ENCODE measurements at places on chromosomes 12 and 14.

DNA sequence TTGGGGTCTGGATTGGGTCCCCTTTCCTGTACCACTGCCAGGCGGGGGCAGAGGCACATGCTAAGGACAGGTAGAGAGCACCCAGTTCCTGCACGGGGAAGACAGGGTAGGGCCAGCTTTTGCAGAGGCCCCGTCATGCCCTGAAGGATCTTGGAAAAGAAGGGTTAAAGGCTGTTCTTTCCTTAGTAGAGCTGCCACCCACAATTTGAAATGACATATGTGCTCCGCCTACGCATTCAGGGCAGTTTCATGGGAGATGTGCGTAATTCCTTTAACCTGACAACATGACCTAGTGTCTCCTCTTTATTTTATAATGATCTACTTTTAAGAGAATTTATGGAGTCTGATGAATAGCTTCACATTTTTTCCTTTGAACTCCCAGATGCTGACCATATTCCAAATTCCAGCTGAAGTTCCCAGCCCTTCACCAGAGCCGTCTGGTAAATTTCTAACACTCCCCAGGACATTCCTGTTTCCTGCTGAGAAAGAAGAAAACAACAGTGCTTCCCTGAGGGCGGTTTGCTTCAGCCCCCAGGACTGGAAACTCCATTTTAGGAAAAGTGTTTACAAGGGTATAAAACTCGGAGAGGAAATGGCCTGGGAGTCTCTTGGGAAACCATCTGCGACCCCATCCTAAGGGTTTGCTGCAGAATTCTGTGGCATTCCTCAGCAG lies 58.9 kb upstream of the PLEKHG3 start:
- DNase-seq = no peak

- no peak for DNase-seq
Observed at GRCh38 chr14:63510538-63510937, 32.6 kb downstream of the PPP2R5E start.

GRCh38 chr12:99609455-99610181 lies 37.9 kb upstream of the GARIN6 start:
- DNase-seq = no peak

GRCh38 chr14:69042299-69042698 lies 63.2 kb upstream of the ACTN1 start:
- DNase-seq = no peak

DNA sequence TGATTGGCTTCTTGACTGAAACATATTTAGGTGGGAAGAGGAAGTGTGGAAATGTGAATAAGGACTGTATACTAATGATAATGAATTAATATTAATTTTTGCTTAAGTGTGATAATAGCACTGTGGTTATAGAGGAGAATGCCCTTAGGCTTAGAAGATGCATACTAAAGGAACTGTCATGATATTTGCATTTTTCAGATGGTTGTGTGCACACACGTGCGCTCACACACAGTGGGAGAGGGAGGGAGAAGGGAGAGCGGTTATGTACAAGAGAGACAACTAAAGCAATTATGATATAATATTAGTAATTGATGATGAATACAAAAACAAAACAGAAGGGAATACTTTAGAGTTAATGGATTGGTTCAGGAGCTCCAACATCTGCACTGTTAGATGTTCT lies 54.2 kb downstream of the RCOR1 start:
- DNase-seq = no peak

GRCh38 chr12:49507139-49507538 lies 31.7 kb upstream of the KCNH3 start:
- no peak for DNase-seq

DNA sequence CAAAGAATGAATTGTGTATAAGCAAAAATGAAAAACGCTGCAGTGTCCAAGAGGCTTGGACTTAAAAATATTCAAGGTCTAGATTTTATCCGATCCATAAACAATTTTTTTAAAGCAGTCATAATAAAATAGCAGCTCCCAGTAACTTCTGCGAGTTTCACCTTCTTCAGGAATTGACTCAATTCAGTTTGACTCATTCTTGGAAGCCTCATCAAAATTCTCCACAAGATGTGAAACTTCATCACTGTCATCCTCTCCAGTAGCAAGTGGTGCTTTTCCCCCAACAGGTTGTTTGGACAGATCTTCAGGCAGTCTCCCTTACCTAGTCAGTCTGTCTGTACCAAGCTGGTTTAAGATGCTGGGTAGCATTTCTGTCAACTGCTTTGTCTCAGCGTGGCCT lies 93.5 kb upstream of the FOXG1 start:
- no peak for DNase-seq

- no peak for DNase-seq
Observed at GRCh38 chr12:57695770-57696432, 2.0 kb downstream of the OS9 start.

DNA sequence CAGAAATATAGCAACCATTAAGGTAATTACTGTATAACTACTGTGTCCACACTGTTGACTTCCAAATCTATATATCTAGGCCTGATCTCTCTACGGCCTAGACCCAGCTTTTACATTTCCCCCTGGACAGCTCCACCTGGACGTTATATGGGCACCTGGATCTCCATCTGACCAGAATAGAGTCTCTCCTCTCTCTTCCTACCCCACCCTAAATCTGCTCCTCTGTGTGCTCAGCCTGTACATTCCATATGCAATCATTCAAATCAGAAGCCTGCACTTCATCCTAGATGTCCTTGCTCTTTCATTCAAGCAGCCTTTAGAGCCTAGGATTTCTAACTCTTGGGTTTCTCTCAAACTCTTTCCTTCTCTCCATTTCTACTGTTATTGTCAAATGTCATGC lies 255.0 kb downstream of the PAX9 start:
- DNase-seq = no peak

DNA sequence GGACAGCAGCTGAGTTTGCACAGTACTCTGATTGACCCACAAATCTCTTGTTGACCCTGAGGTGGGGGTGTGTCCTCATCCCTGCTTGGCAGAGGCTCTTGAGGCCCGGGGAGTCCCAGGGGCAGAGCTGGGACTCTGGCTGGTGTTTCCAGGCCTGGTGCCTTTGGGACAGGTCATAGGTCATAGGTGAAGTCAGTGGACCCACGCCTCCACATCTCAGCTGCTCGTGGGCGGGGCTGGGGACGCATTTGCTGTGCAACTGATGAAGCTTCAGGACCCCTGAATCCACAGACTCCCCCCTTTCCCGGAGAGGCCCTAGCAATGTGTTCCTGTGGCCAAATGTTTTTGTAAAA lies 408 bp upstream of the CACNA2D4 start:
- DNase-seq = no peak

DNA sequence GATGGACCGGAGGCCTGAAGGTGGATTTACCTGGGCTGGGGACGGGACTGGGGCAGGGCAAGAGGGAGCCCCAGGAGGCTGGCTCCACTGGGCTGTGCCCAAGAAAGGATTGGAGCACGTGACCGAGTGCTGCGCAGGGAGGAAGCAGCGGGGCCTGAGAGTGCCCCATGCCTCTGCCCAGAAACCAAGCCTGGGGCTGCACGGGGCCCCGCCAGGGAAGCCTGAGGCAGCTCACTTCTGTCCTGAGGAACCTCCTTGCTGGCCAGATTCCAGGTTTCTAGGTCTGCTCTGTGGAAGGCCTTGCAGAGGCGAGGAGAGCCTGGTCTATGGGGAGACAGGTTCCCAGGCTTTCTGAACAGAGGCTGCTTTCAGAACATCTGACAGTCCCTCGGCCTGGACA lies 10.4 kb downstream of the NGB start:
- DNase-seq = no peak

- DNase-seq = no peak
Observed at GRCh38 chr14:28651148-28651547, 115.4 kb upstream of the FOXG1 start.

DNA sequence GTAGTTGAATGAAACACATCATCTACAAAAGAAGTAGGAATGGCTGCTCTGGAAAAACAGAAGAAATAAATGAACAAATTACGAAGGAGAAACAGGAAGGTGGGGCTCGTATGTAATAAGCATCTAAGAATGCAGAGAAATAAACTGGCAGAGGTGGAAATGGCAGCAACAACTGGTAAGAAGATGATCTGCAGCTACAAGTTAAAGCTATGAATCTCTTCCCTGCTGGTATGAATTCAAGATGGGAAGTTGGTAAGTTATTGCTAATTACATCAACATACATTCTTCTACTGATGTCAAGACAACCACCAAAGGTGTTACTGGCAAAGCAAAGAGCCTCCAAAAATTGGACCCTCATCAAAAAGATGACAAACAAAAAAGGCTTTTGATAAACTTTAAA lies 59.8 kb downstream of the HECTD4 start:
- DNase-seq = no peak

DNA sequence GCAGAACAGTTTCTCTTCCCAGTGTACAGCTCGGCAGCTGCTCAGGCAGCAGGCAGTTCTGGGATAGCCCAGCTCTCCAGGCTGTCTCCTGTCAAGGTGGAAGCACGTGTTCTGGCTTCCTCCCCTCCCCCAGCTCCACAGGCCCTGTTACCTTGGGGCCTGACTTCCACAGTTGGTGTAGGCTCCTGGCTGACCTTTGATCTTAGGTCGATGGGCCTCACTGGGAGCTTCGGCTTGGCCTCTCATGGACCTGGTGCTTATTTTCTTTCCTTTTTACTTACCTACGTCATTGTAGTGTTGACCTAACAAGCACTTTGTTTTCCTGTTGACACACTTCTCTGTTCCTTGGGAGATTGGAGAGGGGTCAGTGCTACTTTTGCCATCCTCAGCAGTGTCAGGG lies 17.0 kb downstream of the DLST start:
- DNase-seq = no peak

DNA sequence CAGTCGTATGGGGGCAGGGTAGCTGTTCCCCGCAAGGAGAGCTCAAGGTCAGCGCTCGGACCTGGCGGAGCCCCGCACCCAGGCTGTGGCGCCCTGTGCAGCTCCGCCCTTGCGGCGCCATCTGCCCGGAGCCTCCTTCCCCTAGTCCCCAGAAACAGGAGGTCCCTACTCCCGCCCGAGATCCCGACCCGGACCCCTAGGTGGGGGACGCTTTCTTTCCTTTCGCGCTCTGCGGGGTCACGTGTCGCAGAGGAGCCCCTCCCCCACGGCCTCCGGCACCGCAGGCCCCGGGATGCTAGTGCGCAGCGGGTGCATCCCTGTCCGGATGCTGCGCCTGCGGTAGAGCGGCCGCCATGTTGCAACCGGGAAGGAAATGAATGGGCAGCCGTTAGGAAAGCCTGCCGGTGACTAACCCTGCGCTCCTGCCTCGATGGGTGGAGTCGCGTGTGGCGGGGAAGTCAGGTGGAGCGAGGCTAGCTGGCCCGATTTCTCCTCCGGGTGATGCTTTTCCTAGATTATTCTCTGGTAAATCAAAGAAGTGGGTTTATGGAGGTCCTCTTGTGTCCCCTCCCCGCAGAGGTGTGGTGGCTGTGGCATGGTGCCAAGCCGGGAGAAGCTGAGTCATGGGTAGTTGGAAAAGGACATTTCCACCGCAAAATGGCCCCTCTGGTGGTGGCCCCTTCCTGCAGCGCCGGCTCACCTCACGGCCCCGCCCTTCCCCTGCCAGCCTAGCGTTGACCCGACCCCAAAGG lies 804 bp downstream of the GAPDH start:
- DNase-seq = peak; percentile 60

DNA sequence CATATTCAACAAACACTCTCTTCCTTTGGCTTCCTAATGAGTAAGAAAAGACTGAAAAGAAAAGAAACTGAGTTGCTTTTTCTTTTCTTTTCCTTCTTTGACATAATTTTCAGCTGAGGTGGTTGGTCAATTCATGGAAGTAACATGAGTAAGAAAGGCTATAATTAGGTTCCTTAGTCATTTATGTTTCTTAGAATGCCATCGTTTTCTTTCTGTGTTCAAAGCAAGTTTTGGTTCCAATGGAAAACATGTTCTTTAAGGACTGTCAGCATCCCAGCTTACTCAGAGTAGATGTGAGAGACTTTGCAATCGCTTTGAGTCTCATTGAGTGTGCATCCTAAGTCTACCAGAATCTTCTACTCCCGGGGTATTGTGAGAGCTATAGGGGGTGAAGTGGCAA lies 882.4 kb downstream of the DIO2 start:
- no peak for DNase-seq

- DNase-seq = no peak
Observed at GRCh38 chr12:99852666-99853065, 132.1 kb downstream of the ANKS1B start.

DNA sequence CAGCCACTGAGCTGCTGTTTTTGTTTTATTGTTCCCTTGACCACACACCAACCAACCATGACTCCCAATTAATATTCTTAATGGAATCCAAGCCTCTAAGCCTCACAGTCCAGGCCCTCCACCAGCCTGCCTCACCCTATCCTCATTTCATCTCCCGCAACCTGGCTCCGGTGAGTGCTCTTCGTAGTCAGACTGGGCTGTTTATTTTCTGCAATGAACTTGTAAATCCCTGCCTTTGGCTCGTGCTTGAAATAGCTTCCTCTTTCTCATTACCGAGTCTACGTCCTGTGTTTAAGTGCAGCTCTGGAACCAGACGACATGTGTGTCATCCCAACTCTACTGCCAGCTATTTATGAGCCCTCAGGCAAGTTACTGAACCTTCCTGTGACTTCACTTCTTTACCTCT lies 12.4 kb upstream of the ETFBKMT start:
- no peak for DNase-seq

- no peak for DNase-seq
Observed at GRCh38 chr12:92745856-92746550, 43.2 kb downstream of the PLEKHG7 start.

GRCh38 chr12:92509156-92509738 lies 193.5 kb upstream of the PLEKHG7 start:
- DNase-seq = no peak

DNA sequence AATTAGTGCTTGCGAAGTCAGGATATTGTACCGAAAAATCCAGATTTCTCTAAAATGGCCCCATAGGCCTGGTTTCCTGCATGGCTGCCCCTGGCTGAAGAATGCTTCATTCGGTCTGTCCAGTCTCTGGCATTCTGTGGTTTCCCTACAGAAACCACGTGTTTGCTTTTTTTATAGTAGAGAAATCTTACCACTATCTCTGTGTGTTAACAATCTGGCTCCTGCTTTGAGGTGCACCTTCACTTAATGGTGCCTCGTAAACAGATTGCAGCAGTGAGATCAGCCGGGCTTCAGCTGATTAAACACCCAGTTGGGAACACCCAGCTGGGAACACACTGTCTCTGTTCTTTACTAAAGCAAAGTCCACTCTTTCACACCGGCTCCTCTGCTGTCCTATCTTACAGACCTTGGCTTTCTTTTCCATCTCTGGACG lies 6.7 kb upstream of the DNAAF2 start:
- DNase-seq = no peak

DNA sequence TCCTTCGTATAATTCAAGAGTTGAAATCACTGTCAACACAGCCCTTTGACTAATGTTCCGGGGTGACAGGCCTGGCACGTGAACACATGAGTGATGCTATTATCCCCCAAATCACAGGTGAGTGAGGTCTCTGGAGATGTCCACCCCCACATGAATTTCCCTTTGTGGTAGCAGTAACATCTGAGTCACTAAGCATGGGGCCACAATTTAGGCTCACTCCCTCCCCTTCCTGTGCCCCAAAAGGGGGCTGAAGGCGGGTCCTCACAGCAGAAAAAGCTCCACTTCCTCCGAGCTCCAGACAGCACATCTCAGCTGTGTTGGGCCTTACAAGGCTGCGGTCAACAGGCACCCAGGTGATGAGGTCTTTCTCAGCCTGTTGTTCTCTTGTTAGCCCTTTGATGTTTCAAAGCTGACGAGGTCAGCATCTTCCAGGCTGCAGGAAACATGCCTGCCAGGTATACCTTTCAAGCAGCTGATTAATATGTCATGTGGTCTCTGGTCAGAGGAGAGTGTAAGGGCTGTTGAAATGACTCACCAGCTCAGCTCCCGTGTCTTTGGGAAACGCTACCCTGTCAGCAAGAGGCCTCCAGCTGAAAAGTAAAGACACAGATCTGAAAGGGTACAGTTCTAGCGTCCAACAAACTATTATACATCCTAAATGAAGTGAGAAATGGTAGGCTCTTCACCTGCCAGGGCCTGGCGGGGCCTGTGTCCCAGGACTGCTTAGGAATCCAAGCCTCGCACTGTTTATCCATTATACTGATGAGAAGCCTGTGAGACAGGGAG lies 107.3 kb downstream of the ZFP36L1 start:
- DNase-seq = no peak
